Kidney capillary endothelial cell (primary cell): ENCODE measurements at places on chromosomes 6 and 20.
A peak's percentile ranks its signal among the peaks of the same experiment; 100 is the strongest.

- DNase-seq = no peak
These were observed 632.8 kb downstream of the HACE1 start for GRCh38 chr6:104226790-104227446.

DNA sequence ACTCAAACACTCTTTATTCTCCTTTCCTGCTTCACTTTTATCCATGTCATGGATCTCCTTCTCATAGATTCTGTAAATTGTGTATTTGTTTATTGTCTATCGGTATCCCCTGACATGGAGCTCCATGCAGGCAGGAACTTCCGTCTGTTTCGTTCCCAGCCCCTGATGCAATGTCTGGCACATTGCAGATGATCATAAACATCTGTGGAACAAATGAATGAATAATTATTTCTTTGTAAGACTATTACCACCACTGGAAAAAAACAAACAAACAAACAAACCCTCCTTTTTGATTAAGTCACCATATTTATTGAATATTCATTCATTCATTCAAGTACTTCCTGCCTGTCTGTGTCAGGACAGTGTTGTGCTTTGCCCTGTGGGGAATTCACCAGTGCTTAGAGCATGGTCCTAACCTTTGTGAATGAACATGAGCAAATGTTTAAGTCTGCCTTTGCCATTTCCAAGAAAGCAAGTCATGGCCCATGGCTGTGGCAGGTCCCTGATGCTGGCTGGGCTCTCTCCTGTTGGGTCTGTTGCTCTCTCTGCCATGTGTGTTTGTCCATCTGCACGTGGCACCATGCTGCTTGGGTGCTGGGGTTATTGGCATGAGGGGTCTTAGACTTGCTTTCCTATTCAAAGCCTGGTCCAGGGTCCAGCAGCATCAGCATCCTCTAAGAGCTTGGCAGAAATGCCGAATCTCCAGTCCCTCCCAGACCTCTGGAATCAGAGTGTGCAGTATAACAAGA lies 47.5 kb upstream of the NAA20 start:
- no peak for DNase-seq

GRCh38 chr20:25008388-25009217 lies 16.1 kb upstream of the APMAP start:
- no peak for DNase-seq

GRCh38 chr6:70415247-70415646 lies 1.9 kb downstream of the FAM135A start:
- DNase-seq = no peak

DNA sequence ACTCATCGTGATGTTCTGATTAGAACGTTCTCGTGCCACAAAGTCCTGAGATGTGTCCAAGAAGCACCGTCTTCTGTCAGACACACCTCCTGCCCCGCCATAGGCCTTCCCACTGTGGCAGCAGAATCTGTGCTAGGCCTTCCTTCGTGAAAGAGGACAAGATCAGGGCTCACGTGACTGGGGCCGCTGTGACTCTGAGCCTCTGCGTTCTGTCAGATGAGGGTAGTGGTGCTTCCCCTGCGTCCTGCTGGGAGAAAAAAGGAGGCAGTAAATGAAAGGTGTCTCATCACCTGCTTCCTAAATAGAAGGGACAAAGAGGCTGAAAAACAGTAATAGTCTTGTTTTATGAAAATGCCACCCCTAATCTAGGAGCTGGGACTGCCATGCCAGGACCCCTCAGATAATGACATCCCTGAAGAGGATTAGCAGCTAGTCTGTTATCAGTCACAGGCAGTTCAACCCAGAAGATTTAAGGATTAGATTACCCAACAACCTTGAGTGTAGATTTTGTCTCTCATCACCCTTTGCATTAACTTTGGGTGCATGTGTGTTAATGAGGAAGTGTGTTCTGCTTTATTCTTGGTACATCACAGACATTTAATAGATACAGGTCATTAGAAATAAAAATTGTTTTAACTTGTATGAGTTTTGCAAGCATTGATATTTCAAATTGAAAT lies 4.1 kb downstream of the DNAJC5 start:
- no peak for DNase-seq

GRCh38 chr6:34238585-34239499 lies 2.2 kb downstream of the HMGA1 start:
- DNase-seq = no peak

DNA sequence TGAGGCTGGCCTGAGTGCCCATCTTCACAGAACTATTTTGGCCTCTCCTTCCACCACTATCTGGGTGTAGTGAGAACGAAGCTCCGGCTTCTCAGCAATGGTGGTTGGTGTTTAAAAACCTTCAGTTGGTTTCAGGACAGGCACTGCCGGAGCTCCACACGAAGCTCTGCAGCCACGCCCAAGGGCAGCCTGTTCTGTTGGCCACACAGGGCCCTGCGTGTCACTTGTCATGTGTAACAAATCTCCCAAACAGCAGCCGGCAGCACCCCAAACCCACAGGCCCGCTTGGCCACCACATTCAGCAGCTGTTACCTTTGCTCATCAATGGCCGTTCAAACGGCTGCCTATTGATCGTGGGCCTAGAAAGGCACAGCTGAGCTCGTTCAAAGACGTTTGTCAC lies 97.5 kb downstream of the ERMARD start:
- DNase-seq = no peak

DNA sequence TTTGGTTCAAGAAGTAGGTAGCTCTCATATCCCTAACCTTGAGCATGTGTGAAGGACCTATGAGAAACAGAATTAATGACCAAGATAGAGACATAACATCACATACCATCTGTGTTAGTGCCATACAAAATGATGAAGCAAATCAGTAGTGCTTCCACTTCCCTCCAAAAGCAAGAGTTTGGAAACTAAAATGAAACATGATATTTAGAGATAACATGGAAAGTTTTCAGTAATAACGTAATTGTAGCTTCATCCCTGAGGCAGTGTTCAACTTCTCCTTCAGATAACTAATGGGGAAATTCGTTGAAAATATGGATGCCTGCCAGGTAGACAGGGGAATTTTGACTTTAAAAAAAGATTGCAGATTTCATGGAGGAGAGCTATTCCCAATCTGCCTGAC lies 248.4 kb upstream of the IRAK1BP1 start:
- no peak for DNase-seq

- no peak for DNase-seq
These were observed 16.3 kb downstream of the LRRC1 start for GRCh38 chr6:53811082-53811481.

DNA sequence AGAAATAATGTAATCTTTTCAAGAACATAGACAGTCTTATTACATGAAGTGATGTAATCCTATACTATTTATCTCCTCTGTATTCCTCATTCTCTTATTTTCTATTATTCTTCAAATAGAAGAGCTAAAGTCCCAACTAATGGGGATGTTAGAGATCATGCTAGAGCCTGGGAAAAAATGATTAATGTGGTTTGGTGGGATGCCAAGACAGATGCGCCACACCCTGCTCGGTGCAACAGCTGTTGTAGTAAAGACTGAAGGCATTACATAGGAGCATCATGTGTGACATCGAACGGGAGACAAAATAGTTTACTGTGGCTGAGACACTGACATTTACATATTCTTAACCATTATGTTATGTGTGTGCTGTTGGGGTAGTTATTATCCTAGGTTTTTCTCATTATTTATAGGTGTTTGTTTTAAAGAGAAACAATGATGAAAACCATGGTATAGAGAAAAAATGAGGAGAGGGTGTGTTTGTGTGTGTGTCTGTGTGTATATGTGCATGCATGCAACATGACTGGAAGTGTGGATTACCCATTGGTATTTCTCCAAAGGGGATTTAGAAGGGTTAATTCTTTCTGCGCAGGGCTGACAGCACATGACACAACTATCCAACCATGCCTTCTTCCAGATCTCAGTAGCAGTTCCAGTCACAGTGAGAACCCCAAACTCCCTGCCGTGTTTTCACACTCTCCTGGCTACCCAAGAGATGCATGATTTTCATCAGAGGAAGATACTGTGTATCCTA lies 155.3 kb downstream of the EYA4 start:
- DNase-seq = no peak

- DNase-seq = no peak
These were observed 82.5 kb upstream of the ID4 start for GRCh38 chr6:19754686-19755085.

DNA sequence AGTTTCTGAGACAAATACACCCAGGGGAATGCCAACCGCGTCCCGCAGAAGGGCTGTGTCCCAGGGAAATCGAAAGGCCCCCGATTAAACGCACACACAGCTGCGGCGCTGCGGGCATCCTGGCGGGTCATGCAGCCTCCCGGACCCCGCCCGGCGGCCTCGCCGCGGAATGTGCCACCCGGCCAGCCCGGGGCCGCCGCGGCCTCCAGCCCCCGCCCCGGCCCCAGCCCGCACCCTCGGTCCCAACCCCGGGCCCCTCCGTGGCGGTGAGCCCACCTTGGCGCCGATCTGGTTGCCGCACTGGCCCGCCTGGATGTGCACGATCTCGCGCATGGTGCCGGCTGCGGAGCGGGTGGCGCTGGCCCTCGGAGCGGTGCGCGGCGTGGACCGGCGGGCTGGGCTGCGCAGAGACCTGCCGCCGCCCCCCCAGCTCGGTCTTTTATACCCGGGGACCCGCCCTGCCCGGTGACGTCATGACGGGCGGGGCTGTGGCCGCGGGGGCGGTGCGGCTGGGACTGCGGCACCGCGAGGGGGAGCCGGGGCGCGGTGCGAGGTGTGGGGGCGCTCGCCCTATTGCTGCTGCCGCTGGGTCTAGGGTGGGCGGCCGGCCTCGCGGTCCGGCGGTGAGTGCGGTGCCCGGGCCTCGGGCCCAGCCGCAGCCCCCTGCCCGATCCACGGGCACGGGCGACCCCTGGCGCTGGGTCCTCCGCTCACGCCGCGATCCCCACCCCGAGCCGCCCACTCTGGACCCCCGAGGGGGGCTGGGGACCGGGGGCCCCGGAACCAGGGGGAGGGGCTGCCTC lies at the start of gene TUBB2A:
Gene TUBB2A (minus strand): TSS at position 414 of the 803 bp plus-strand sequence. CDS start 81 bp downstream, at position 333.
- DNase-seq = peak; percentile 81

- no peak for DNase-seq
These were observed 295.6 kb downstream of the ZFAND3 start for GRCh38 chr6:38114976-38115625.

DNA sequence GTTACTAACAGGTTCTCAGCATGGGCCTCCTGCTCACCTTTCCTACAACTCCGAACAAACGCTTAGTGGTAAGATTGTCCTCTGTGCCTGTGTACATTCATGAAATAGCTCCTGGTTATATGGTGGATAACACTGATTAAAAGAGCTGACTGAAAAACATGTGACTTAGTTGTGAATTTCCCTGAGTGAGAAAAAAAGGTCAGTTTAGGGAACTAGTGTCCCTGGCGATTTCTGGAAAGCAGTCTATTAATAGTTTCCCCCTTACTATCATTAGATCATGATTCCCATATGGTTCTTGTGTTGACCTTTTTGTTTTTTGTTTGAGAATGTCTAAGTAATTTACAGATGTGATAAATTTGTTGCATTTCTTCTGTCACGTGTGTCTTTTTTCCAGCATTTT lies 15.6 kb downstream of the SNRPC start:
- DNase-seq = no peak

- no peak for DNase-seq
These were observed 111.3 kb downstream of the SIM1 start for GRCh38 chr6:100353276-100354015.

- DNase-seq = no peak
These were observed 104.7 kb downstream of the AIG1 start for GRCh38 chr6:143165315-143165855.

GRCh38 chr6:85468326-85468725 lies 18.4 kb downstream of the NT5E start:
- DNase-seq = no peak

DNA sequence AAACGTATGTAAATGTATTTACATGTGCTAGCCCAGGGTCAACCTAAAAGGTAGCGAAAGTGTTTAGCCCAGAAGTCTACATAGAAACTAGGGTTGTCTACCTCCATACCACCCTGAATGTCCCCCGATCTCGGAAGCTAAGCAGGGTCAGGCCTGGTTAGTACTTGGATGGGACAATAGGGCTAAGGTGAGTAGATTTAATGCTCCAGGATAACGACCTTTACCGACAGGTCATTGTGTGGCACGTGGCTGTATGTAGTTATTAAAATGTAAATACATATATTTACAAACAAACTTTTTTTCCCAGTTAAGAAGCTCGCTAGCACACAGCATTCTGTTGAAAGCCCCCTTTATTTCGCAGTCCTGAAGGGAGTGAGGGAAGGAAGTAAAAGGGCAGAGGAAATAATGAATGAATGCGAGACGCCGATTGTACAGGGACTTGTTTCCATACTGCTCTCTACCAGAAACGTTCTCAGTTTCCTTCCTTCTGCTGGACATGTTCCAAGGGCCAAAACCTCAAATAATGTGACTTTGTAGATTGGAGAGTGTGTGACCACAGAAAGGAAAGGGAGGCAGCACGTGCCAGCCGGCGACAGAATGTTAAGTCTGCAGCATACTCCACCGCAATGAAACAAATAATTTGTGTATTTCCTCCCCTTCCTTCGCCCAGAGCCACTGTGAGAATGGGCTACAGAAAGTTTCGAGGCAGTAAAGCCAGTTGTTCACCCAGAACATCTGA lies 612 bp downstream of the ADAT2 start:
- peak; percentile 5 for DNase-seq

DNA sequence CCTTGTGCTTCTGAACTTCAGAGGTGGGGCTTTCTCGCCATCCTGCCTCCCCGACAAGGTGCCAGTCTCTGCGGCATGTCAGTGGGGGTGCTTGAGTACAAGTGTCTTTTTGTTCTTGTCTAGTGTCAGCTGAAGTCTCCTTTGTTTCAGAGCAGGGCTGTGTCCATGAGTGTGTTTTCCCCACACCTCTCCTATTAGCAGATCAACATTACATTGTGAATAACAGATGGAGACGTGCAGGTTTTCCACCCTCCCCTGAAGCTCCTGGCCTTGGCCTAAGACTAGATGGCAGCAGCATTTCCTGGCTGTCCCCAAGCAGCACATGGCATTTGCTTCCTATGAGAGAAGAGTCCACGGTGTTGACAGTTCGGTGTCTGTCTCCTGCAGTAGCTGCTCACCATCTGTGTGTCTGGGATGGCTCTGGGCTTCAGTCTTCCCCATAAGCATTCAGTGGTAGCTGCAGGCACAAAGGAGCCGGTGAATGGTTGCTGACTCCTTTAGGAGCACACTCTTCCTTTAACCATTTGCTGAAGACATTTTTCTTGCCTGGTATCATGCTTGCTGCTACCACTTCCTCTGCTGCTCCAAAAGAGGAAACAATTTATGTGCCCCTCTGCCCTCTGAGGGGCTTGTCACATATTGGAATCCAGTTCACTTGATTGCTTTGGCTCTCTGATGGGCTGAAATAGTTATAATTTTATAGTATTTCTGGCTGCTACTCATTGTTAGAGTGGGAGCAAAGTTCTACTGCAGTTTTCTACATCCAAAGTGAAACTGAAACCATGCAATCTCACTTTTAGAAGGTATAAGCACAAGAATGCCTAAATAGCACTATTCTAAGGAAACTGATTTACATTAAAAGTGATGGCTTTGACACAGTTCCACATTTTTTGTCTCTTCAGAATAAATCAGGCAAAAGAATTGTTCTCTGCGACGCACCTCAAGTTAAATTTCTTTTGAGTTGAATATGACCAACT lies 913.0 kb downstream of the C6orf118 start:
- DNase-seq = peak; percentile 47

DNA sequence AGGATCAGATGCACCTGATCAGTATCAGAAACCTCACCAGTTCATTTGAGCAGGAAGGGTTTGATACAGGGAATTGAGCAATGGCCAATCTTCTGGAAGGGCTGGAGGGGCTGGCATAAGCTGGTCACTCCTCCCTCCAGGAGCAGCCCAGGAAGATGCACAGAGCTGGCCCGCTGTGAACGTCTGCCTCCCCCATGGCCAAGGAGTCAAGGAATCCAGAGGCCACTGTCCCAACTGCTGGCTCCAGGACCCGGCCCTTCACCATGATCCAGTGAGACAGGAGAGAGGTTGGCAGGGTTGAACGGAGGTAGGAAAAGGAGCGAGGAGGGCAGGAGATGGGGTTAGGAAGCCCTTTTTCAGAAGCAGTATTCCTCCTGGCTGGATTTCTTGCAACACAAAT lies 113.9 kb upstream of the CST7 start:
- DNase-seq = no peak
